ENCODE measurements at places on chromosomes 6 and 20.

DNA sequence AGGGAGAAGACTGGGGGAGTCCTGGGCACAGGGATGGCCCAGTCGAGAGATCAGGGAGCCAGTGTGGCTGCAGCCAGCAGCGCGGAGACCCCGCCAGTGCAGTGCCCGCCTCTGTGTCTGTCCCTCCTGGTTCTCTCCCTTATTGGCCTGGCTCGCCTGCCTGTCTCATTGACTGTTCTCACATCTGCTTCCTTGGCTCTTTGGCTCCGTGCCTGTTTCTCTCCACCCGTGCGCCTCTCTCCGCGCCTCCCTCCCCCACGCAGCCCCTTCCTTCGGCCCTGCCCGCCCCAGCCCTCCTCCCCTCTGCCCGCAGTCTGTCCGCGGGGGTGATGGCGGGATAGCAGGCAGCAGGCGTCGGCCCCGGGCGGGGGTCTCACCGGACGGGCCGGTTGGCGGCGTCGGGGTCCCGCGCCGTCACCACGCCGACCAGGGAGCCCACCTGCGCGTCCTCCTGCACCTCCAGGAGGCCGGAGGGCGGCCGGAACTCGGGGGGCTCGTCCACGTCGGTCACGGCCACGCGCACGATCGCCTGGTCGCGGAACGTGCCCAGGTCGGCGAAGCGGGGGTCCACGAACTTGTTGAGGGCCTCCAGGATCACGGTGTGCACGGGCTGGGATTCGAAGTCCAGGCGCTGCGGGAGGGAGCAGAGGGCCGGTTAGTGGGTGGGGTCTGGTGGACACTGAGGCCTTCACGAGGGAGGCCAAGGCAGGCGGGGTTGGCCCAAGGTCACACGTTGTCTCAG is 92.0 kb downstream of the CD40 start:
- DNase-seq, result no peak

- DNase-seq, result no peak
Measured at GRCh38 chr6:108710551-108710950, 137.7 kb upstream of the ARMC2 start.

- DNase-seq, result no peak
Measured at GRCh38 chr6:135568379-135568778, 70.8 kb upstream of the AHI1 start.

GRCh38 chr6:158122048-158122447 is 46.0 kb downstream of the SERAC1 start:
- DNase-seq, result no peak

GRCh38 chr6:90611543-90612312 is 24.9 kb upstream of the MAP3K7 start:
- no peak for DNase-seq

DNA sequence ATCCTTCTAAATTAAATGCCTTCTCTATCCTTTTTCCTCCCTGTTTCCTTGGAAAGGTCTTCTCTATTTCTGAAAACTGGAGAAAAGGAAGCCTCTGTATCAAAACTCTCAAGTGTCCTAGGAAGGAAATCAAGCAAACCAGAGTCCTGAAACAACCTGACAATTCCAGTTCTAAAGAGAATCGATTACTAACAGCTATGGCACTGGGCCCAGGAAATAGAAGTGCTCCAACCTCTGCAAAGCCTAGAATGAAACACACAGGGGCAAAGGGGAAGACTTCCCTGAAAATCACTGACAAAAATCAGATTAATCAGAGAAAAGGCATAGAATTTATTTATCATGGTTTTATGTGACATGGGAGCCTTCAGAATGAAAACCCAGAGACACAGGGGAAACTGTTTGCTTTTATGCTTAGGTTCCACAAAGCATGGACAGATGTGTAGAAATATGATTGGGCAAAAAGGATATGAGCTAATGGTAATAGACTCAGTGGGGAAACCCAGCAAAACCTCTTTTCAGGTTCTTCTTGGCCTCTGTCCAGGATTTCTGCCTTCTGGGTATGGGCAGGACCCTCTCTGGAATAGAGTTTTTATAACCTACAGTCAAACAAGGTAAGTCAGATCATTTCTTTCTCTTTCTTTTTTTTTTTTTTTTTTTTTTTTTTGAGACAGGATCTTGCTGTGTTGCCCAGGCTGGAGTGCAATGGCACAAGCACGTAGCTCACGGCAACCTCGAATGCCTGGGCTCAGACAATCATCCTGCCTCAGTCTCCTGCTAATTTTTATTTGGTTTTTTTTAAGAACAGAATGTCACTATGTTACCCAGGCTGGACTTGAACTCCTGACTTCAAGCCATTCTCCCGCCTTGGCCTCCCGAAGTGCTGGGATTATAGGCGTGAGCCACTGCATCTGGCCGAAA is 91.7 kb downstream of the CD24 start:
- no peak for DNase-seq

DNA sequence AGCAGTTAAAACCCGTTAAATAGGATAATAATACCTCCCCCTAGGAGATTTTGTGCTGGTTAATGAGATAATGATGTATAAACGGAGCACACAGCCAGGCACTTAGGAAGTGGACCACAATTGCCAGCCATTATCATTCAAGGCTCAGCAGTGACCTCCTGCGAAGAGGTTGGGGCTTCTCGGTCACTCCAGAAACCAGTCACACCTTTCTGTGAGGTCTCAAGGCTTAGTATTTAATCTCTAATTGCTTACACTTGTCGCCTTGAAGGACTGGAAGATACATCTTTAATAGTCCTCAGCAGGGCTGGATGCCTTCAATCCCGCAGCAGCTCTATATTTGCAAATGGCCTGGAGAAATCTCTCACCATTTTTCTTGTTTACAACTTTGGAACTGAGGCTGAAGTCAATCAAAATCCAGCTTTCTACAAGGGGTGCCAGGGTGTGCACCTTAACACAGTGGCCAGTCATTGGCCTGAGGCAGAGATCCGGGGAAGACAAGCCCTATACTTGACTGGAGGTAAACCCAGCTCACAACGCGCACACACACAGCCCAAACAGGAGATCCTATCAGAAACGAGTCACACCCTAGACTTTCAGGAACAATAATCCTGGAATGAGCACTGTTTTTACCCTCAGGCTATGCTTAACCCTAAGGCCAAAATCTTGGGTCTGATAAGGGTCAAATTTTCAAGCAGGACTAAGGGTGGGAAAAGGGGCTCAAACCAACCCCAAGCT is 1.2 kb downstream of the POU5F1 start:
- DNase-seq, result no peak

GRCh38 chr6:38212579-38212978 is 393.1 kb downstream of the ZFAND3 start:
- DNase-seq, result no peak

GRCh38 chr6:125357515-125358256 is 55.9 kb upstream of the HDDC2 start:
- no peak for DNase-seq

GRCh38 chr6:150024646-150025155 is 631 bp downstream of the RAET1L start:
- DNase-seq, result no peak

- DNase-seq, result no peak
Measured at GRCh38 chr20:32429343-32429742, 71.2 kb downstream of the ASXL1 start.

DNA sequence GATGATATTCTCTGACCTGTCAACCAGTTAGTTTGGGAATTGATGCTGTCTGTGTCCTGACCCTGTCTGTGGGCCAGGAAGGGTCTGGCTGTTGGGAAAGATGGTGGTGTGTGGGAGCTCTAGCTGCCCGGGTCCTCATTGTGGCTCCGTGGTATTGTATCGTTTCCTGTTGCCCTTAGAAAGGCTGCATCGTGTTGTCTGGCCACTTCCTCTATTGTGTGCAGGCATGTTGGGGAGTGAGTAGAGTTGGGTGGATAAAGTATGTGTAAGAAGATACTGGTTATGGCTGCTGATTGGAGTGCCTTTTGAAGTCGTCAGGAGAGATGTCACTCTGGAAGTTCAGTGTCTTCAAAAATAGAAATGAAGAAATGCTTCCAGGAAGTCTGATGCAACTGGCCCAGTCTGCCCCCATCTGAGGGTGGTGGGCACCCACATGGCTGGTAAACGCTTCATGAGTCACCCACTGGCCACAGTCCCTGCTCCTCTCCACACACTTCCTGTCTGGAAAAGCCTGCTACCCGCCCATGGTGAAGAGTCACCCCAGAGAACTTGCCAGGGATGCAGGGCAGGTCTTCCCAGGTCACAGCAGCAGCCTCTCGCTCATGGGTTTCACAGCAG is 27.9 kb downstream of the PPARD start:
- DNase-seq, result no peak

- DNase-seq, result no peak
Measured at GRCh38 chr6:81553216-81553615, 199.3 kb downstream of the TENT5A start.

DNA sequence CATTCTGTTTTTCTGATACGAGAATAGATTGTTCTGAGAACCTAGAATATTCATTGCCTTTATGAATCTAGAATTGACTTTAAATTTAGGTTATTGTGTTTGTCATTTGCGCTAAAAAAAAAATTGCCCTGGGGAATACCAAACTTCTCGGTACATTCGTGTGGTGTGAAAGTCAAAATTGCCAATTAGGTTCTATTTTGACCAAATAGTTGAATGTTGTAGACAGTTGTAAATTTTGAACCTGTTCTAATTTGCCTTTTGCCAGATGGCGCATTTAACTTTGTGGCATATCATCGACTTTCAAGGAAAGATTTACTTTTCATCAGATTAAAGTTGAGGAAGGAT is 3.0 kb downstream of the WTAP start:
- DNase-seq, result no peak

DNA sequence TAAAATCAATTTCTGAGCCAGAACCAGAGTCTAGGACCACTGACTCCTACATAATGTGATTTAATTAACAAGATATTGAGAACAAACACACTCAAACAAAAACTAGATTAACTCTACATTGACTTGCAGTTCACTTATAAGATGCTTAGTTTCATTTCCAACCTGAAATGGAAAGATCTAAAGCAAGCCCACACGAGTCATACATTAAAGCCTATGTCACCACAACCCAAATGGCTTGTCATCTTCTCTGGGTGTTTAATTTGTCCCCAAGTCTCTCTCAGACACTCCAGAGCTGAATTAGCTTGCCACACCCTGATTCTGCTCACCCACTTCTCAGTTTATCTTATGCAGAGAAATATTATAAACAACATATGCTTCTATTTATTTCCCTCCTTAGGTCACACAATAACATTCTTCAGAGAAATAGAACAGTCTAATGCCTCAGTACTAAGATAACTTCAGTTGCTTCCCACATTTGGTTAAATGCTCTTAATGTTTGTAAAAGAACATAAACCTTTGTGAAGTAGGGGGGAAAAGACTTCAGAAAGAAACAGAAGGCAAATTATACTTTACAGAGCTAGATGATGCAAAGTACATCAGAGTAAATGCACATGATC is 8.8 kb upstream of the FBXO30 start:
- no peak for DNase-seq

DNA sequence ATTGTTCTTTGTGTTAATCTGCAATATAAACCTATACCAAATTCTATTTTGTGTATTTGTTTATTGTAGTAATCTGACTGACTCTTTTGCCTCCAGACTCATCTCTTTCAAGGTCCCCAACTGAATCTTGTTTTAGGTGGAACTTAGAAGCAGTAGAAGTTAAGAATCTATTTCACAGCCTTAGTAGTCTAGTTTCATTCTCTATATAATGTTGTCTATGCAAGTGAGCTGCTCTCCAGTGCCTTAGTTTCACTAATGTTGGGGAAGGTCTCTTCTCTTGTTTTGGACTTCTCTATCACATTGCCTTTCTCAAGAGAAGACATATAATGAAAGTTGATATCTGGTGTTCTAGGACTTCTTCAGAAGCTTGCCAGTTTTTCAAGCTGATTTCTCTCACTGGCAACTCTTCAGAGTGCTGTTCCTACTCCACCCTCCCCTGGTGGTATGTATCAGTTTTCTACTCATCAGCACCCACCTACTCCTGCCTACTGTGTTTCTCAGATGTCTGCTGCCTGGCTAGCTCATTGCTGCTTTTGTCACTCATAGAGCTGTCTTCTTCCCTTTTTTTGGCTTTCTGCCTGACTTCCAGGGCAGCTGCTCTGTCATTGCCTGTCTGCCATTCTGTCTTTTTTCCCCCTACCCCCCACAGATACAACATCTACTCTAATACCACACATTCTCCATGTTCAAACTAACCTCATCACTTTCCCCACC is 82.1 kb downstream of the PTPRA start:
- DNase-seq, result no peak

DNA sequence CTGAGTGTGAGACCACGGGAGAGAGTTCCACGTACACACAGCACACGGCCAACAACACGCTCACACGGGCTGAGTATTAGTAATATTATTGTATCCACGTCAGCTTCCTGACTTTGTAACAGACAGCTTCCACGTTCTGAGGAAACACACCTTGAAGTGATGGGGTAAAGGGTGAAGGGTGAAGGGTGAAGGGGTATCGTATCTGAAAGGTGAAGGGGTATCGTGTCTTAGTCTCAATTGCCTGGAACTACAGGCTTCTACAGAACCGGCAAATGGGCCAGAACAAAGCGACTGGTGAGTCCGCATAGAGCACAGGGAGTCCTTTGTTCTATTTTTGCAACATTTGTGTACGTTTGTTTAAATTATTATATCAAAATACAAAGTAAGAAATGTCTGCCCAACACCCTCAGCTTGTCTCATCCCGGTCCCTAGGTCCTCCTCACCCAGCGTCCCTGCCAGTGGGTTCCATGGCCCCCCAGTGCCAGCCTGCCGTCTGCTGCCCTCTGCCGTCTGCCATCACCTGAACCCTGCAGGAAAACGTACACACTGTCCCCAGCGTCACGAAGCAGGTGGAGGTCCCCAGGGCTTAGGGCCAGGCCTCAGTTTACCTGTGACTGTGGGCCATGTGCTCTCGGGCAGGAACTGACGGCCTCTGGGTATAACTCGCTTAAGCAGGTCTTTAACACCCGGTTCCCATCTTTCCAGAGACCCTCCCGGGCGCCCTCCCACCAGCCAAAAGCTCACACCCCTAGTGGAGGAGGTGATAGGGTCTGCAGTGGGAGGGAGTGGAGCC is 4.4 kb upstream of the HELZ2 start:
- DNase-seq, result no peak

- DNase-seq, result no peak
Measured at GRCh38 chr6:5181510-5182317, 79.0 kb downstream of the LYRM4 start.

DNA sequence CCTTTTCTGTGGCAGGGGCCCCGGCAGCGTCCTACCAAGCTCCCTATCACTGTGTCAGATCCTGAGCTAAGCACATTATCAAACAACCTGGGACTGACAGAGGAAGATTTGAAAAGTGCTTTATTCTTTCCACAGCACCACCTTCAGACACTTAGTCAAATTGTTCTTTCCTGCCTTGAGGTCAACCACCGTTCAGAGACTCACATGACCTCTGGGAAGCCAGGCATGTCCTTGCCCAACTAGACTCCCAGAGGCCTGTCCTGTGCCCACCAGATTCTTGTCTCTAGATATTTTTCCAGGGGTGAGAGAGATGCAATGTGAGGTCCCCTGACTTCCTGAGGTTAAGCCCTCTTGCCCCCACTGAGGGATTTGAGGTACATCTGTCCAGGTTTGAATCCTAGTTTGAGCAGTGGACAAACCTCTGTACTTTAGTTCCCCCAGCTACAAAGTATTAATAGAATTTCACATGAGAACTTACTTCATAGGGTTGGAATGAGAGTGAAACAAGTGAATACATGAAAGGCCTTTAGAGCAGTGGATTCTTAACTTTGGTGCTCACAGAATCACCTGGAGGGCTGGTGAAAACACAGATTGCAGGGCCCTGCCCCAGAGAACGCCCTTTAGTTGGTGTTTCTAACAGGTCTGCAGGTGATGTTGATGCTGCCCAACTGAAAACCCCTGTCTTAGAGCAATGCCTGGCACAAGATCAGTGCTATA is 179.8 kb downstream of the CLIC5 start:
- no peak for DNase-seq
